H1 (cell line): ENCODE measurements at places on chromosomes 2 and 18.

DNA sequence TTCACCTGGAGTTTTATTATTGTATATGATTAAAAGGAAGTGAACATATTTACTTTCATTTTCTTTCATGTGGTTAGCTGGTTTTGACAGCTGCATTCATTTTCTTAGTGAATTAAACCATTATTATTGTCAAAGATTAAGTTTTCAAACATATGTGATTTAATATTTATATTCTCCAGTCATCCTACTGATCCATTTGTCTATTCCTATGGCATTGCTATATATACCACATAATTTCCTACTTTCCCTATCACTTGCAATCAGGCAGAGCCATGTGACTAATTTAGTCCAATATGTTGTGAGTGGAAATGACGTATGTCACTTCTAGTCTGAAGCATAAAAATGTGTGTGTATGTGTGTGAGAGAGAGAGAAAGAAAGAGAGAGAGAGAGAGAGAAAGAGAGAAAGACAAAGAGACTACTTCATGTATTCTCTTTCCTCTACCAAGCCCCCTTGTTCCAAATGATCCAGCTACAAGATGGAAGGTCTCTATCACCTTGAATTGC, 12.0 kb upstream of the TACR1 start:
- DNase-seq, result no peak

GRCh38 chr2:189146553-189146952, 33.0 kb downstream of the COL5A2 start:
- DNase-seq, result no peak

- DNase-seq, result no peak
Observed at GRCh38 chr2:66456183-66457041, 21.5 kb downstream of the MEIS1 start.

DNA sequence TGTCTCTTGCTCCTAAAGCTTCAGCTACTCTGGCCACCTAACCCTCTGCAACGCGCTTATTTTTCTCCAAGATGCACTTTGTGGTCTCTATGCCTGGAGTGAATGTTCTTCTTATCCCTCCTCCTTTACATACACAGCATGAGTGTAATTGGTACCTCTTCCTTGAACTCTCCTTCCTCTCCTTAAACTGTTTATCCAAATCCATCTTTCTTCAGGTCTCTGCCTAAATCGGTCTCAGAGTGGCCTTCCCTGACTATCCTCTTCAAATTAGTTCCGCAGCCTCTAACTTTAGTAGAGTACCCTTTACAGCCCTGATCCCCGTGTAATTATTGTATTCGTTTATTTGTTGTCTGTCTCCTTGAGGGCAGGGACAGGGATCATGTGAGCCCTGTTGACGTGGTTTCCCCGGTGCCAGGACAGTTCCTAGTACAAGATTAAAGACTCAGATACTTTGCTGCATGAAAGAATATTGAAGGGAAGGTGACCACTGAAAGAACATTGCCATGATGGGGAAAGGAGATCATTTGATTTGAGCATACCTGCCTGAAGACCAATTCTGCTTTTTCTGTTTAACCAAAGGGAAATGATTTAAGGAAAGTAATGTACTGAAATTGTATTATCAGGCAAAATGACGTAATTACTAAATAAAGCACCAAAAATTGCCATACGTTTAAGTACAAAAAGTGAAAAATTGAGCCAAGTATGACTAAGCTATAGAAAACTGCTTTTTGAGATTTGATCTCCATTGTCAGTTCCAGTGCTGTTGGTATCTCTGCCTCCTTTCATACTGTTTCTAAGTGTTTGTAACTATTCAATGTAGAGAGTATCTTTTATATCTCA, 1.2 kb downstream of the CNOT9 start:
- DNase-seq, result no peak

- DNase-seq, result no peak
Observed at GRCh38 chr2:241965931-241966412, 96.4 kb downstream of the RTP5 start.

DNA sequence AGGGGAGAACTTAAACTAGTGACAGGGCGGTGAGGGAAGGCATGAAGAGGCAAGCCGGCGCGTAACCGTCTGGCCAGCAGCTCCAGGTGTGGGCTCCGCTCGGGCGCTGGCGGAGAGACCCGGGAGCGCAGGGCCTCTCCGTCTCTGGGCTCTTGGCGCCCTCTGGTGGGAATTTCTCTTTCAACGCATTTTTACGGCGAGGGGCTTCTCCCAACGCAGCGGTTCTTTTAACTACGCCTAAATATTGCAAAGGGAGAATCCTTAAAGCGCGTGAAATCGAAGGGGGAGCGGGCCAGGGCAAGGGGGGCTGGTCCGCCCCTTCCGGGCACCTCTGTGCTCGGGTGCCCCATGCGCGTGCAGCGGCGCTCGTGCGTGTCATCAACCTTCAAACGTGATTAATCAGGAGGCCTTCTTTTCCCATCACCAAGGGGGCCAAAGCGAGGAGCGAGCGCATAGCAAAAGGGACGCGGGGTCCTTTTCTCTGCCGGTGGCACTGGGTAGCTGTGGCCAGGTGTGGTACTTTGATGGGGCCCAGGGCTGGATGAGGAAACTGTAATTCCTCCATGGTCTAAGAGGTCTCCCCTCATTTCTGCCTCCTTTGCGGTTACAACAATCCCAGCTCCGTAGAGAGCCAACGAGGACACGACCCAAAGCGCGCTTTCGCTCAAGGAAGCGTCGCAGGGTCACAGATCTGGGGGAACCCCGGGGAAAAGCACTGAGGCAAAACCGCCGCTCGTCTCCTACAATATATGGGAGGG, 762 bp upstream of the GAD1 start:
- no peak for DNase-seq

GRCh38 chr2:29562896-29563295, 358.5 kb downstream of the ALK start:
- DNase-seq, result no peak

GRCh38 chr2:60872510-60872928, 8.9 kb upstream of the REL start:
- DNase-seq, result no peak

- no peak for DNase-seq
Observed at GRCh38 chr2:40127890-40128557, 323.9 kb downstream of the SLC8A1 start.
